Jurkat, Clone E6-1 (cell line): ENCODE measurements at places on chromosomes 11 and 22.
A peak's percentile ranks its signal among the peaks of the same experiment; 100 is the strongest.

GRCh38 chr11:17972987-17973386 is 39.9 kb downstream of the SERGEF start:
- no peak for DNase-seq

DNA sequence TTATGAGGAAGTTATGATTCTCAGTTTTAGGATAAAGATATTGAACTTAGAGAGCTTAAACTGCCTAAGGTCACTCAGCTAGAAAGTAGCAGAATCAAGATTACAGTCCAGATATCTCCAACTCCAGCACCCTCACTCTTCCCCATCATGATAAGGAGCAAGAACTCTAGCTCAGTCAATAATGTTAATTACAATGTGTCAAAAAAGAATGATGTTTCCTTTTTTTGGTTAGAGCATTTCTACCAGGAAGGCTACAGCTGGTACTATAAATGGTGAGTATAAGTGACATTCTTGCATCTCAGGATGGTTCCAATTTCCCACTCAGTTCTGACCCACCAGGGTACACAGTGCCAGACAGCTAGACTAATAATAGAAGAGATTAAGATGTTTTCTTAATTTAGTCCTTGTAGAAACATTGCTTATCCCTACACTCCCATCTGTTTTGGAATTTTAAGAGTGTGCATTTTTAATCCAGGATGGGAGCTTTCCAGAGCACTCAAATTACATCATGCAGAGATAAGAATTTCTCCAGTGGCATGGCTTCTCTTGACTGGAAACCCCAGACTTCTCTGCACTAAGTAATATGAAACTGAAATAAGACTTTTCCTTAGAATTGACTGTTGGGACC is 21.6 kb upstream of the BBOX1 start:
- no peak for DNase-seq

GRCh38 chr11:4636962-4637661 is at the start of gene OR51D1:
Gene OR51D1, plus strand, starts transcription at chr11:4637477. Its CDS starts 2,314 bp downstream, at chr11:4639791.
- peak; percentile 46 for DNase-seq

GRCh38 chr11:118705111-118705741 is 25.8 kb upstream of the TREH start:
- DNase-seq: peak; percentile 71

- no peak for DNase-seq
These were observed 2.1 kb downstream of the CCDC73 start for GRCh38 chr11:32792111-32792947.

DNA sequence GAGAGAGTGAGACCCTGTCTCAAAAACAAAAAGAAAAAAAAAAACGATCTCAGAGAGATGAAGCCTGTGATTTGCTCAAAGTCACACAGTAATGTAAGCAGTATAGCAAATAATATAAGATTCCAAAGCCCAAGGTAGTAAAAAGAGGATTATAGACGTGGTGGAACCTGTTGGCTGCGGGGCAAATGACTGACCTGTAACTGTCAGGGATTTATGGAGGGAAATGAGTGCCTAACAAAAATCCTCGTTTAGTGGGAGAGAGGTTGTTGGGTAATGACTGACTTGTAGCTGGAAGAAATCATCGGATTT is 723 bp upstream of the CLP1 start:
- DNase-seq: no peak

DNA sequence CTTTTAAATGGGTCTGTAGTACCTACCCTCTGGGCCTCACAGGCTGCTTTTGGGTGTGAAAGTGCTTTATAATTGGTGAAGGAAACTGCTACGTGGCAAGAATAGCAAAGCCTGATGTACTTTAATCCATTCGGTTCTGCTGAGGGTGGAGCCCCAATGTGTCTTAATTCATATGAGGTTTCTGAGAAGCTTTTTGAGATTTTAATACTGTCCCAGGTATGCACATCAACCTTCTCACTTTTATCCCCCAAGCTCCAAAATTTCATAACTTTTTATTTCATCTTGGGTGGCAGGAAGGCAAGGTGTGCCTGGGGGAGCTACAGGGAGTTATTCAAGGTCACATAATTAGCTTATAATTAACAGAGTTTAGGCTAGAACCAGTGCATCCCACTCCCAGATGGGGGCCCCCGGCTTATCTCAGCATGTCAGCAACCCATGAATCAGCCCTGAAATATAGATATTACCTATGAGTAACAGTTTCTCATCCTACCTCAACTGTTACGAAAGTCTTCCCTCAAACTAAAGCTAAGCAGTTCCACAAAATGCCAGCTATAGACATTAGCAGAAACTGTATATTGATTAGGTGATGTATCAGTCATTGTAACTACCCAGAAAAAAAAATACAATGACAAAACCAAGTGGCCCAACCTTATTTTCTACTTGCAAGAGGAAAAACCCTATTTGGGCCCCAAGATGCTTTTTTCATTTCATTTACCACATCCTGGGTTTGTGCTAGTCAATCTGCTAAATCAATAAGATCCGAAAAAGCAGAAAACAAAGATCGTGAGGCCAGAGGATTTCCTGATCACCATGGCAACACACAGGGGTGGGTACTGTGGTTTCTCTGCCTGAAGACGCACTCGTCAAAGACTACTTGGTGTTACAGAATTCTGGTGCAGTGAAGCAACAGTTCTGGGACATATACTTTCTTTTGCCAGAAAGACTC is 26.7 kb downstream of the CD44 start:
- peak; percentile 99 for DNase-seq

DNA sequence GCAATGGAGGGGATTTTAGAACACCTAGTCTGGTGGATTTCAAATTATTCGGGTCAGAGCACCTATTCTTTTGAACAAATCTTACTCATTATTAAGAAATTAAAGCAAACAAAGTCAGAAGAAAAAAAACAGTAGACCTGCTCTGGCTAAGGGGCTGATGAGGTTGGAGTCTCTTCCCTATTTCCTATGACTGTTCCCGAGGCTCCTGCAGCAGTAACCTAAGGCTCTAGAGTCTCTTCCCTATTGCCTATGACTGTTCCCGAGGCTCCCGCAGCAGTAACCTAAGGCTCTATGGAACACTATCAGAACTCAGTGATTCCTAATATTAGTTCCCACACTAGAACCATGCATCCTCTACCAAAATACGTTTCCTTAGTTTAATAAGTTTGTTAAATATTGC is 607.9 kb downstream of the NTM start:
- DNase-seq: no peak

GRCh38 chr22:36873614-36874308 is 13.0 kb downstream of the NCF4 start:
- DNase-seq: peak; percentile 29

DNA sequence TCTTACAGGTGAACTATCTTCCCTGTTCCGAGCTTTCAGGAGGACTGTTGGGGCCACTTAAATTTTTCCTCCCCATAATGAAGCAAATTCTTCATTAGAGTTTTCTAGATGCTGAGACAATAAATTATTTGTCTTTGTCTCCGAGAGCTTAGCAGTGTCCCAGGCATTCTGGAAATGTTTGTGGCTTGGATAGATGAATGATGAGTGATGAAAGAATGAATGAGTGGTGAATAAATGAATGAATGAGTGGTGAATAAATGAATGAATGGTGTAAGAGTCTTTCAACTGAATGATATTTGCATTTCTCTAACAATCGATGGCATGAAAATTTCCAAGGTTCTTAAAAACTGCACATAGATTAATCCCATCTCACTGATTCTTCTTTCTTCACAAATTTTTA is 52.8 kb downstream of the AHNAK start:
- no peak for DNase-seq

DNA sequence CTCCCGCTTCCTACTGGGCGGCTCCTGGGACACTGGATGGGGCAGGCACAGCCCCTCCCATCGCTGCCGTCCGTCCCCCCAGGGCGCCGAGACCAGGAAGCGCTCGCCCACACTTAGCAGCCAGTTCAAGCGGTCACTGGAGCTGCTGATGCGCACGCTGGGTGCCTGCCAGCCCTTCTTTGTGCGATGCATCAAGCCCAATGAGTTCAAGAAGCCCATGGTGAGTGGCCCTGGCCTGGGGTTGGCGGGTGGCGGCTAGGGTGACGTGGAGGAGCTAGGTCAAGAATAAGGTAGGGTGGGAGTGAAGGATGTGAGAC is 44.6 kb downstream of the MYO7A start:
- DNase-seq: no peak

DNA sequence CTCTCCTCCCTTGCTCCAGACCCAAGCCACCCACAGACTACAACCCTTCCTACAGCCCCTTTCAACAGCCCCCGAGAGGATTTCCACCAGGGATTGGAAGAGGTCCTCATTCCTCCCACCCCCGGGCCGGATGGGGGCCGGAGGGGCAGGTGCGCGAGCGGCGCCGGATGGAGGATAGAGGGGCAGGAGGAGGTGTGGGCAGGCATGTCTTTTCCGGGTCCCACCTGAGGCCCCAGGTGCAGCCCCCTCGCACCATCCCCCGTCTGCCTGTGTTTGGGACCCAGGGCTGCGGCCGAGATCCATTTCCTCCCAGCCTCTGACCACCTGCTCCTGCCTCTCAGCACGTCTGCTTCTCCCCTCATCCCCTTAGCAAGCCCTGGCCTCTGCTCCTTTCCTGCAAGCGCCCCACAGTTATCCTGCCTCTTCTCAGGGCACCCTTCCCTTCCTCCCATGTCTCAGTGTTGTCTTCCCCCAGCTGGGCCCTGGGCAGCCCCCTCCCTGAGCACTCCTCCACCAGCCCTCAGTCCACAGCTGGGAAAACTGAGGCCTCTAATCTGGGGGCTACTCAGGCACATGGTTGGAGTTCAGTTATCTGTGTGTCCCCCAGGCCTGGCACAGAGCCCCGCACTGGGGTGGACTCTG is 19.3 kb upstream of the CBX7 start:
- DNase-seq: no peak

- no peak for DNase-seq
These were observed 617.7 kb downstream of the OPCML start for GRCh38 chr11:132914600-132914999.

GRCh38 chr22:43400449-43400848 is 11.4 kb upstream of the MPPED1 start:
- DNase-seq: no peak

GRCh38 chr11:6705905-6706535 is 22.9 kb upstream of the MRPL17 start:
- DNase-seq: no peak

GRCh38 chr11:127369356-127369755 is 368.8 kb upstream of the KIRREL3 start:
- no peak for DNase-seq

DNA sequence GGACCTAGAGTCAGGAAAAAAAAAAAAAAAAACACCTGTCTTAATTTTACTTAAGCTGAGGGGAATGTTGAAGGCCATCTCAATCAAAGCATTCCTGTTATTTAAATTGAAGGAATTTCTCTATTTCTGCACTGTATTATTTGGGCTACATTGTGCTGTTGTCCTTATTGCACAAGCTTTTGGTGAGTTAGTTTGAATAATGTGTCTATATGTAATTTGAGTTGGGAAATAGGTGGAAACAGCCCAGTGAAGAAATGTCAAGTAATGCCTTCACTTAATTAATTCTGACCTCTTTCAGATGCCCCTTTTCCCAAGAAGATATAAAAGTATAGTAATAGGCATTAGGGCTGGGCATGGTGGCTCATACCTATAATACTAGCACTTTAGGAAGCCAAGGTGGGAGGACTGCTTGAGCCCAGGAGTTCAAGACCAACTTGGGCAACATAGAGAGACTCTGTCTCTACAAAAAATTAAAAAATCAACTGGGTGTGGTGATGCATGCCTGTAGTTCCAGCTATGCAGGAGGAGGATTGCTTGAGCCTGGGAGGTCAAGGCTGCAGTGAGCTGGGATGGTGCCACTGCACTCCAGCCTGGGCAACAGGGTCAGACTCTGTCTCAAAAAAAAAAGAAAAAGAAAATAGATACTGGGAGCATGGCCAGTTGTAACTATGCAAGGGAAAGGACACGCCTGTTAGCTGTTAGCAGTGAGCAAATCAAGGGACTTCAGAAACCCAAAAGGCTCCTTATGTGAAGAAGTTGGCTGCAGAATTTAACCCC is 34.9 kb downstream of the OR10A6 start:
- no peak for DNase-seq

GRCh38 chr11:116890193-116890592 is 52.8 kb upstream of the APOA1 start:
- DNase-seq: no peak

GRCh38 chr11:2857918-2858317 is 27.7 kb downstream of the CDKN1C start:
- no peak for DNase-seq

GRCh38 chr11:12441231-12441861 is 64.0 kb downstream of the PARVA start:
- no peak for DNase-seq

DNA sequence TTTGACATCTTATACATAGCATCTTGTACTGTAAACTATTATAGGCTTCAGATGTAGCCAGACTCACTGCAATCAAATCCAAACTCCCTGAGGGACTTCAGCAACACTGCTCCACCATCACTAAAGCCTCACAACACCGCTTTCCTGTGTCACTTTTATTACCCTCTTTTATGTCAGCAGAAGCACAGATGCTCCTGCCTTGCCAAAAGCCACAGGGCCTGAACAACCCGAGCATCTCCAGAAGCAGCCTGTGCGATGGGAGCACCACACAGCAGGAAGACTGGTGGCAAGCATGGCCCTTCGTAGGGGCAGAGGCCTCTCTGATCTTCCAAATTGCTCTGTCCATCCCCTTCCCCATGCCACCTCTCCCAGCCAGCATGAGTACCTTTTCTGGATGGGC is 22.9 kb downstream of the TMEM123 start:
- DNase-seq: peak; percentile 59

- DNase-seq: no peak
These were observed 42.3 kb downstream of the TRMU start for GRCh38 chr22:46377525-46378425.

GRCh38 chr11:72454791-72455190 is 20.5 kb upstream of the CLPB start:
- DNase-seq: no peak

GRCh38 chr11:14588681-14589080 is 54.9 kb upstream of the PDE3B start:
- DNase-seq: no peak

DNA sequence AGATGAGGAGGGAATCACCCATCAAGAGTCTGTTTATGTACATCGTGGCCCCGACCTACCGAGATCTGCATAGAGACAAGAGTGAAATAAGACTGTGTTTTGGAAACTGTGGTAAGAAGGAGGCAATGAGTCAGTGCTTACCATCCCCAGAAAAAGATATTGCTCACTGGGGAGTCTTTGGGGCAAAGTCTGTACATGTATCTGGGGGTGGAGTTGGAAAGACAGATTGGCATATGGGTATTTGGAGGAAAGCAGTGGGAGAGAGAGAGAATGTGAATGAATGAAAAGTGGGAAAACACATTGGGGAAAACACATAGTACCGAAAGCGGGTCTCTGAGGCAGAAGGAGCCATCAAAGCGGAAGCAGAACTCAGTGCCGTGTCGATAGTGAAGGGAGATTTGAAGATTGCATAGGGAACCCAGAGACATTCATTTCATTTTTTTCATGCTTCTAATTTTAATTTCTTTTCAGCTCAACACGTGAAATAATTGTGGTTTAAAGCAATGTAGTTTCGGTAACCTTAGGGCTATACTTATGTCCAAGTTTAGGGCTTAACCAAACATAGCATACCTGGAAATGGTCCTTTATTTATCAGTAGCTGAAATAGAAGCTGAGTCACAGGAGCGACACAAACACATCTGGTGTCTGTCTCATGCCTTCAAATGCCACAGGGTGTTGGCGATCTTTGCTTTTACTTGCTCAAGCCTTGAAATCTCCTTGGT is 98.6 kb upstream of the CD44 start:
- DNase-seq: no peak
